Adipocyte (in vitro differentiated cells): ENCODE measurements at places on chromosomes 6 and 20.

DNA sequence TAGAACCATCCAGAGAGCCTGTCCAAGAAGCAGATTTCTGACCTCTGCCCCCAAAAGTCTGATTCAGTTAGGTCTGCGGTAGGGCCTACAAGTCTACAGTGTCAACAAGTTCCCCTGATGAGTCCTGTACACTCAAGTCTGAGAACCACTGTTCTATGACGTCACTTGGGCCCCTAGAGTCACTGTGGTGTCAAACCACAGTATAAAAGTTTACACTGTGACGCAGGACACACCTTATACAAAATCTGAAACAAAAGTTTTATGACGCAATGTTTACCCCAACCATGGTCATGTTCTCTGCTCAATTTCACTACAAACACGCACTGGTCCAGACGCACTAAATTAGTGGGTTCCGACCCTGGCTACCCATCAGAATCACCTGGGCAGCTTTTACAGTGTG lies 17.9 kb downstream of the SLA2 start:
- no peak for DNase-seq

DNA sequence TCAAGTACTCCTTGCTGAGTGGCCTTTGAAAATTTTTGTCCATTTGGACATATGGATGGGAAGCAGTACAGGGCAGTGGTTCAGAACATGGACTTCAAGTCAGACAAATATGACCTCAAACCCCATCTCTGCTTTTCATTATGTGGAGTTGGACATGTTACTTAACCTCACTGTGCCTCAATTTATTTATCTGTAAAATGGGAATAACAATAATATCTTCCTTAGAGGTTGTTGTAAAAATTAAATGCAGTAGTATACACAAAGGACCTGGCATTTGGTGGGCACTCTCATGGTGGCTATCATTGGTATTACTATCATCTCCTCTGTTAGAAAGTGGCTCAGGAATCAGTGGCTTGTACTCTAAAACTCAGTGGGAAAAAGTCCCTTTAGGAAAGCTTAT lies 204.0 kb upstream of the MYLIP start:
- no peak for DNase-seq

DNA sequence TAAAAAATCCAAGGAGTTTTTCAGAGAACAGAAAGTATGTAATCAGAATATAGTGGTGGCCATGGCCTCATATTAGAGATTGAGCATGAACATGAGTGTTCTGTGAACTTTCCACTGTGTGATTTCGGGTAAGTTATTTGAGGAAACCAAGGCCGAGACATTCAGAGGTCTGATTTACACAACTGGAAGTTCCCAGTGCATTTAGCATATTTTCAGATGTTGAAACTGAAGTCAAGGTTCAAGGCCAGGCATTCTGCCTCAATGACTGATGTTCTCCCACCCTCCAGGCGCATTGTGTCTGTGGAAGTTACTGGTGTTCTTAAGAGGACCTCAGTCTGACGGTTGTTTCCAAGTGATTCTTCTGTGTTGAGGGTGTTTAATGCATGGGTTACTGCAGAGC lies 26.2 kb downstream of the RNF144B start:
- DNase-seq = no peak

DNA sequence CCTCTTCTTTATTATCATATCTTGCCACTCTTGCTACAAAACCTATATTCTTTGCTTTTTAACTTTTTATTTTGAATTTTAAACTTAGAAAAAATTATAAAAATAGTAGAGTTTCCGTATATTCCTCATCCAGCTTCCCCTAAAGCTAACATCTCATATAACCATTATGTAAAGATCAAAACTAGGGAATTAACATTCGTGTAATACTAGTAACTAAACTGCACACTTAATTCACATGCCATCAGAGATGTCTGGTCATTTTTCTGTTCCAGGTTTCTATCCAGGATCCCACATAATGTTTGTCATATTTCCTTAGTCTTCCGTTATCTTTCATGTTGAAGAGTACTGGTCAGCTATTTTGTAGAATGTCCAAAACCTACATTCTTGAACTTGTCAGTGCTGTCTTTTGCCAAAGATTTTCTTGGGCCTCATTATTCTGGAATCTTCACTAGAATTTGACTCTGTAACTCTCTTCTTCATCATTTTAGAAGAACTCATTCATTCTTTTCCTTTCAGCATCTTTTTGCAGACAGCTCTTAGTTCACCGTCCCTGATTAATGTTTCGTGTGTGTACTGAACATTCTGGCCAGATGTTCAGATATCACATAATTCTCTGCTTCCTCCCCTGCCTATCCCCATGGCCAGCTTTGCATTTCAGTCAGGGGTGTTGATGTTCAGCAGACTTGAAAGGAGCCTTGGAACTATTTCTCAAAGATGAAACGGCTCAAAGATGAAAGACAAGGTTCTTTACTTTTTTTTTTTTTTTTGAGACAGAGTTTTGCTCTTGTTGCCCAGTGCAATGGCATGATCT lies 9.4 kb downstream of the CTNNBL1 start:
- DNase-seq = no peak

- no peak for DNase-seq
Observed at GRCh38 chr20:33688938-33689424, 2.8 kb upstream of the E2F1 start.

DNA sequence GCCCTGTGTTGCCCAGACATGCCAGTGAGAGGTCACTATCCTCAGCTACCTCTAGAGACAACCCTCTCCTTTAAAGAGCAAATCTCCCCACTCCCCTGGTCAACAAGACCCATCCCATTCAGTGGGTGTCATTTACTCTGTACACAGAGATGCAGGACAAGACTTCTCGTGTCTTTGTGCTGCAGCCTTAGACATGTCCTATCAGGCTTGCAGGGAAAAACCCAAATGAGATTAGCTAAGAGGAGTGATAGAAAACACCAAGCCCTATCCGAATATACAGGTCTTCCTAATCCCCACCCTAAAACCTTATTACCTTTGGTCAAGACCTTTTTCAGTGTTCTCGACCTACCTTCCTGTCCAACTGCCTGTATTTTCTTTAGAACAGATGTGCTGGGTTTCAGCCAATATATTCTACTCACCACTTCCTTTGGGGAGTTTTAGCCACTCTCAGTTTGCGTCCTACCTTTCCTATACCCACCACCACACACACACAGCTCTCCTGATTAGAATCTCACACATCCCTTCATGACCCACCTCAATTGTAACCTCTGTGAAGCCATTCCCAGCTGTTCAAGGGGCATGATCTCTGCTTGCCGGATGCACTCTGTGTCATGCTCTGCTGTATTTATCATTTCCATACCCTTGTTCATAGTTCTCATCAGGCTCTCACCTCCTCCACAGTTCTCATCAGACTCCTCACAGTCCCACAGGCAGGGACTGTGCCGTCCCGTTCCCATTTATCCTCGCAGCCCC lies 39.7 kb downstream of the TRAM2 start:
- DNase-seq = no peak

- DNase-seq = peak; percentile 58
Observed at GRCh38 chr6:72788188-72788587, 166.3 kb downstream of the KCNQ5 start.

DNA sequence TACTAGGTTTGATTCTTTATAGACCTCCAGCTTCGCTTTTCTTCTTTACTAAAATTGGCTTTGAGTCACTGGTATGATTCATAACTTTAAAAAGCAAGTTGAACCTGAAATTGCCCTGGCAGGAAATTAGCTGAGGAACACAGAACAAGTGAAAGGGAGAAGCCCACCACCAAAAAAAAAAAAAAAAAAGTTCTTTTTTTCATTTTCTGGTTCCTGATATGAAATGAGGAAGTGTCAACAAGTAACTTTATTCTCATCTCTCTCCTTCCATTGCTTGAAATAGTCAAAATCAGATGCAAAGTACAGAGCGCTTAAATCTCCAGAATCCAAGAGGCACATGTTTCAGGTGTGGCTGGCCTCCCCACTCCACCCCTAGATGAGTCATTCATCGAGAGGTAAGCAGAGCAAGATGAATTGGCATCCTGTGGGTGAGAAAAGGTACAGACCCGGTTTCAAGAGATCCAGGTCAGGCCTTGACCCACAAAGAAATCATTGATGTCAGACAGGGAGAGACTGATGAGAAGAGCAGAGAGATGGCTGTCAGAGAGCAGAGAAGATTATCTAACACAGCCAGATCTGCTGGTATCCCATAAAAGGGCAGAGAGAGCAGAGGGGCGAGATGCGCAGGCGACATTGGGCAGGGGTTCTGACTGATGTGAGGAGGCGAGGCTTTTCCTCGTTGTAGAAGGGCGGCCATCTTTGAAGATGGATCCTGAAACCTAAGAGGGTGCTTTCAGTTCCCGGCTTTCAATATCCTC lies 54.8 kb upstream of the MBOAT1 start:
- DNase-seq = no peak

DNA sequence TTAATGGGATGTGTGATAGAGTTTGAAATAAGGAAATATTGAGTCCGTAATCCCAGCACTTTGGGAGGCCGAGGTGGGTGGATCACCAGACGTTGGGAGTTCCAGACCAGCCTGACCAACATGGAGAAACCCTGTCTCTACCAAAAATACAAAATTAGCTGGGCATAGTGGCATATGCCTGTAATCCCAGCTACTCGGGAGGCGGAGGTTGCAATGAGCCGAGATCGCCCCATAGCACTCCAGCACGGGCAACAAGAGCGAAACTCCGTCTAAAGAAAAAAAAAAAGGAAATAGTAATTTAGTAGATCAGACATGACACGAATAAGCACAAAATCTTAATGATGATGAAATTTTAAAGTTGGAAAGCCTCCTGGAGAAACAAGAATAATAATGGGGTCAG lies 14.8 kb downstream of the GJA1 start:
- DNase-seq = no peak

DNA sequence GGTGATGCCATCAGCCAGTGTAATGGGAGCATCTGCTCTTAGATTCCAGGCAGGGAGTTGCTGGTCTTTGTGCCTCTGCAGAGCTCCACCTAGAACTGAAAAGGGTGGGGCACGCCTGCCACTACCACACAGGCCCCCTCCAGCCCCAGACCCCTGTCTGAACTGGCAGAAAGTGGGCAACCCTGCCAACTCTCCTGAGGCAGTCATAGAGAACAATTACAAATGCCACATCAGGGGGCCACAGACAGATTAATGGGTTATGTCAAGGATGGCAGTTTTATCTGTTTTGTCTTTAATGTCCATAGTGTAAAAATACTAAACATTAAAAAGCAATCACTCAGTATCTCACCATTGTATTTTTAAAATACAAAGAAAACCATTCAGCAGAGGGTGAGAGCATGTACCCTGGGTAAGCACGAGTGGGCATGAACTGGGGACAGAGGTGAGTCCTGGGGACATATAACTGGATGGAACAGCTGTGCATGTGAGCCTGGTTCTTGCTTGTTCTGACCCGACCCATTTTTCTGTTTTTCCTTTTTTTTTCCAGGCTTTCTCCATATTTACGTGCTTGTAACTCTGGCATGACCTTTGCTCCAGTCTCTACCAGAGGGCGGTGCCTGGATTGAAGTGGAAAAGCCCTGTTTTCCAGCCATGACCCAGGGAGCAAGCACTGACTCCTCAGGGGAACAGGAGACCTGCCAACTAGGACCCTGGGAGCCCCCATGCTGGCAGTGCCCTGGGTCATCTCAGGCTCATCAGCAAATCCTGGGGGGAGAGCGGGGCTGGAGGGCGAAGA lies 8.2 kb downstream of the TRAF3IP2 start:
- DNase-seq = no peak

GRCh38 chr6:7543789-7544424 lies 2.4 kb downstream of the DSP start:
- peak; percentile 61 for DNase-seq

GRCh38 chr20:13289031-13289430 lies 68.0 kb downstream of the ISM1 start:
- DNase-seq = no peak

GRCh38 chr6:49457771-49458170 lies 5.3 kb downstream of the MMUT start:
- DNase-seq = no peak

- DNase-seq = no peak
Observed at GRCh38 chr6:72371473-72371872, 250.4 kb upstream of the KCNQ5 start.

DNA sequence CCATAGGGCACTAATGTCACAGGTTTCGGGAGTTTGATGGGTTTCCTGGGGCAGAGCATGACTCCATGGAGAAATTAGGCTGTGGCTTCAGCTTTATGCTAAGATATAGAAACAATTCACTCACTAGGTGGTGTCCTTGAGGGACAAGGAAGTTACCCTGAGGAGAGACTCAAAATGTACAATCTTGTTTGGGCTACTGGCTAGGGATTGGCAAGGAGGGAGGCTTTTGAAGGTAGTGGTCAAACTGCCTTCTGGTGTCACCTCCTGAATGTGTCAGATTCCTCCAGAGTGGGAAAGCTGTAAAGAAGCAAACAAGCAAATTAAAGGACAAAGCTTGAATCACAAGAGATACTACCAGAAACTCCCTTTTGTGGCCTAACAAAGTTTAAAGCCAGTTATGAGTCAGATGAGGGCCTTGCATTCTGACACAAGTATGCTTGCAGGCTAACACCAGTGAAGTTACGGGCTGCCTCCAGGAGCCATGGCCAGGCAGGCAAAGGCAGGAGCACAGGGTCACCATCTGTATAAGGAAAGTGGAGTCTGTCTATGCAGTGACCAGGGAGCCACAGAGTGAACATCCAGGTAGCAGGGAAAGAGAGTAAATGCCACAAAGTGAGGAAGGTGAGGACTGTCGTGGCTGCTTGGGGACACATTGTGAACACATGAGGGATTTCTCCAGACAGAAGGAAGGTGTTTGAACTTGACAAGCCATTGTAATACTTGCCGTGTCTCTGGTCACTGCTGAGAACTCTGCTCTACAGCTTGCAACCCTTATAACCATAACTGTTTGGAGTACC lies 107.7 kb upstream of the DTNBP1 start:
- DNase-seq = peak; percentile 39

GRCh38 chr6:131894493-131895424 lies 56.4 kb downstream of the CCN2 start:
- DNase-seq = no peak

DNA sequence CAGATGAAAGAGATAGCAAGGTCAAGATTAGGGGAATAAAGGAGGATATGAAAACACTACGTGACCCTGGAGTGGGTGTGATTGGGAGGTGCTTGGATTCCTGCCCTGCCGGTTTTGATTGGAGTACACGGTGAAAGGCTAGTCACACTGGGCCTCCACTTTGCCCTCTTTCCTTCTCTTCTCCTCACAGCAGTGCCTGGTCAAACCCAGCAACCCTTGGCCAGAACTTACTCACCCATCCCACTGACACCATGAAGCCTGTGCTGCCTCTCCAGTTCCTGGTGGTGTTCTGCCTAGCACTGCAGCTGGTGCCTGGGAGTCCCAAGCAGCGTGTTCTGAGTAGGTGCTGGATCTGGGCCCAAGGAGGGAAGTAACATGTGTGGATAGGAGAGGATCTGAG lies at the start of gene WFDC13:
Gene WFDC13 (plus strand): TSS at position 166 of the 400 bp plus-strand sequence. CDS start 86 bp downstream, at position 252.
- DNase-seq = no peak
